SW 1271 (cell line): ENCODE measurements at places on chromosomes 7 and 10.

DNA sequence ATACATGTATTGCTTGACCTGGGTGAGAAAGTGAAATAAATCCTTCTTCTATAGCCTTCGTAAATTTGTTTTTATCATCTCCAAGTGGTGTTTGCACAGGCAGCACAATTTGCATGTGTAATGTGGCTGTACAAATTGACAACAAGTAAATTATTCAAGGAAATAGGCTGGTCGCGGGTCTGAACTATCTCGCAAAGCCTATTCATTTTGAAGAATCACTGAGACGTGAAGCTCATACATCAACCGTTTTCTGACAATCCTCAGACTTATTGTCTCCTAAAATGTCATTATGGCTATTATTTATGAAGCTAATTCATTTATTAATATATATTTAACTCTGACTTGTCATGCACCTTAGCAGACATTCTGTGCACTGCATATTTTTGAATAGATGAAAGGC lies 16.2 kb upstream of the FAM204A start:
- DNase-seq, result no peak

- DNase-seq, result no peak
Measured at GRCh38 chr7:16975712-16976111, 93.9 kb upstream of the AGR3 start.

DNA sequence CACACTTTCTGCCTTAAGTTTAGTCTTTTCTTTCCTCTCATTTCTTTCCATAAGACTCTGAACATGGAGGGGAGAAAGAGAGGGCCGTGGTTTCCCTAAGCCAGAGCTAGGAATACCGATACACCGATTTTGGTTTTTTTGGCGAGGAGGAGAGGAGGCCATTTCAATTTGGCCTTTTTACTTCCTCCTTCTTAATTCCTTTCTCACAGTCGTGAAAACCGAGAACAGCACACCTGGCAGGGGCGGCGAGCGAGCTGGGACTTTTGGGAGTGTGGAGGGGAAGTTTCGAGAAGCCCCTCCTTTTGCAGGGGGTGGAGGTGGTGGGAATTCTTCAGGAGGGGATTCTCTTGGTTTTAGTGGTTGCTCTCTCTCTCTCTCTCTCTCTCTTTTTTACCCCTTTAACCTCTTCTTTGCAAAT lies 6.2 kb downstream of the GATA3 start:
- no peak for DNase-seq

GRCh38 chr7:19215412-19215811 lies 70.2 kb upstream of the FERD3L start:
- peak; percentile 62 for DNase-seq

- peak; percentile 29 for DNase-seq
Measured at GRCh38 chr7:51067757-51068156, 248.9 kb downstream of the COBL start.

DNA sequence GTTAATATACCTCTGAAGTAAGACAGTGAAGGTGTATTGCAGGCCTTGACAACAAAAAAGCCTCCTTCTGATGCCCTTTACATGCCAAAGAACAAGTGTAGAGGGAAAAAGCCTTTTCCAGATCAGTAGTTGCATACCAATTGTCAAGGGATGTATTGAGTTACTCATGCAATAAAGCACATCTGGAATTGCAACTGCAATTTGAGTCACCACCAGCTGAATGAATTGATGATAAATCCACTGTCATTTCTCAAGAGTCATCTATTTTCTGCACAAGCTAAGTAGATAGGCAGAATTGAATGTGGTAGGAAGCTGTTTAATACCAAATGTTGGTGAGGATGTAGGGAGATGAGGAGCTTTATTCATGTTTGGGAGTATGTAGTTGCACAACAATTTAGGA lies 325.9 kb upstream of the SMIM30 start:
- no peak for DNase-seq

DNA sequence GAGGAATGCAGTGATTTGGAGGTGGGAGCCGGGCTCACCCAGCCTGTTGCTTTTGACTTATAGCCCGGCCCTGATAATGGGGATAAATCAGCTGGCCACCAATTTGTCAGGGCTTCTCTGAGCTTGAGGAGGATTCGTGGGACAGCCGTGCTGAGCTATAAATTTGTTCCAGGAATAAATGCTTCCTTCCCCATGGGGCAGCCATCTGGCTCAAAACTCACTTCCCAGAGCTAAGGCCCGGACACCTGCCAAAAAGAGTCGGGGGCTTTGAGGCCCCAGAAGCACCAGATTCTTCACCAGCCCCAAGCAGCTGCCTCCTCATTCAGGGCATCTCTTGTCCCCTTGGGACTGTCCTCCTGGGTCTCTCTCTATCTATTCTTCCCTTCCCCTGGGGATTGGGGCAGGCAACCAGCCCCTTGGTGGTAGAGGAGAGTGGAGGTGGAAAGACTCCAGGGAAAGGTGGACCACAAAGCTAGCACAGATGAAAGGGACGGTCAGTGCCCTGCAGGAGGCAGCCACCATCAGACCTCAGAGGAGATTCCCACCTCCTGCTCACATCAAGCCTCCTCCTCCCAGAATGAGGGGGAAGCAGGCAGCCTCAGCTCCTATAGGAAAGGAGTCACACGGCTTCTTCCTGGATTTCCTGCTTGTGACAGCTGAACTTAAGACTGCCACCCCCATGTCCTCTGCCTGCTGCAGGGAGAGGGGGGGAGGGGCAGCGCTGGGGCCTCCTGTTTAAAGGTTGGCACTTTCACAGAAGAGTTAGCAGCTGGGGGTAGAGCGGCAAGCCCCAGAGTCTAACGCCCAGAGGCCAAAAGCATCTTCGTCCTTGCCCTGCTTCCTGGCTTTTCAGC lies 44.2 kb upstream of the LRRC4 start:
- no peak for DNase-seq

DNA sequence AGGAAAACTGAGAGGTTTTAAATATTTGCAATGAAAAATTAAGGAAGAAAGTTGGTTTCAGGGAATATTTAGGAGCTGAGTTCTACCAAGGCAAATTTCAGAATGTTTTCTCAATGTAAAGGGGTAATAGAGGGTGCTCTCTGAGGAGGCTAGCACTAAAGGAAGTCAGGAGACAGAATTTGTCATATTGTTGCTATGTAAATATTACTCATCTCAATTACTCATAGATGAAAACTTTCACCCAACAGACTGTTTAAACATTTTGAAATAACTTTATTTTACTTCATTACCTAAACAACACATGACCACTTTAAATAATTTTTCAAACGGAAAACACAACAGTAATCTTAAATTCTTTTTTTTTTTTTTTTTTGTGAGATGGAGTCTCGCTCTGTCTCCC lies 274.8 kb upstream of the NRG3 start:
- peak; percentile 12 for DNase-seq

GRCh38 chr7:108012499-108013430 lies 9.8 kb upstream of the LAMB1 start:
- no peak for DNase-seq

DNA sequence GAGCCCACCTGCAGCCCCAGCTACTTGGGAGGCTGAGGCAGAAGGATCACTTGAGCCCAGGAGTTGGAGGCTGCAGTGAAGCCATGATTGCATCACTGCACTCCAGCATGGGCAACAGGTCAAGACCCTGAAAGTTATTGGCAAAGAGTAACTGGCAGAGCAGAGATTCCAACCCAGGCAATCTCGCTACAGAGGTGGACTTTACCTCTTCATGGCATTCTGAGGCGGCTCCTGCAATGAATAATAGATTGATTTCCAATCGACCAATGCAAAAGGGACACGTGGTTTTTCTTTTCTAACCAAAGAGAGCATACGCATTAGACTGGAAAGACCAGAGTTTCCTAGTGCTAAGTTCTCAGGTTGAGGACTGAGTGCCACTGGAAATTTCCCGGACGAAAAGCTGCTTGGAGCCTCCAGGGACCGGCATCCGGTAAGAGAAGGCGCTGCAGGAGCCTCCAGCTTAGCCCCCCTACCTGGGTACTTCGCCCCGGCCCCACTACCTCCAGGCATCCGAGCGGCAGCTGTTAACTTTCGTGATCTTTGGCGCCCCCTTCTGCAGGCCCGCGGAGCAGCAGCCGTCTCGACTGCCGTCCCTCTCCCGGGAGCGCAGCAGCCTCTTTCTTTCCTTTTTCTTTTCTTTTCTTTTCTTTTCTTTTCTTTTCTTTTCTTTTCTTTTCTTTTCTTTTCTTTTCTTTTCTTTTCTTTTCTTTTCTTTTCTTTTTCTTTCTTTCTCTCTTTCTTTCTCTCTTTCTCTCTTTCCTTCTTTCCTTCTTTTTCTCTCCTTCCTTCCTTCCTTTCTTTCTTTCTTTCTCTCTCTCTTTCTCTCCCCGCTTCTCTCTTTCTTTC lies 4.1 kb downstream of the MBLAC1 start:
- no peak for DNase-seq

DNA sequence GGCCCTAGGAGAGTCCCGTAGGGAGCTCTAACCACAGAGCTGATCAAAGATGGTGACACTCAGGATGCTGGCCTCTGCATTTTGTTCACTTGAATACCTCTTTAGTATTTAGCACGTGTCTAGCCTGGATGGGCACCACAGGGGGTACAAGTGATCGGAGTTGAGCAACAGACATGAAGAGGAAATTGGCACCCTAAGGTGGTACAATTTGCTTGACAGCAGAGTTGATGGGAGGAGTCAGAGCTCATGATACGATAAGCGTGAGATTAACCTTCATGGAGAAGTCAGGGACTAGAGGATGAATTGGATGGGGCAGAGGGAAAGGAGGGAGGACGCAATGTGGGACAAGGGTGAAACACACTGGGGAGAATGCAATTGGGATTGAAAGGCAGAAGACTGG lies 9.9 kb upstream of the ZNF212 start:
- no peak for DNase-seq

- no peak for DNase-seq
Measured at GRCh38 chr7:29806208-29806994, at the start of gene WIPF3. Gene WIPF3, plus strand, starts transcription at chr7:29806508. Its CDS starts 28,217 bp downstream, at chr7:29834725.

GRCh38 chr10:24642921-24643678 lies 80.6 kb downstream of the ARHGAP21 start:
- DNase-seq, result peak; percentile 88

GRCh38 chr10:7817984-7818294 lies 366 bp upstream of the TAF3 start:
- no peak for DNase-seq

- no peak for DNase-seq
Measured at GRCh38 chr10:108250936-108251620, 1086.6 kb upstream of the SORCS1 start.

DNA sequence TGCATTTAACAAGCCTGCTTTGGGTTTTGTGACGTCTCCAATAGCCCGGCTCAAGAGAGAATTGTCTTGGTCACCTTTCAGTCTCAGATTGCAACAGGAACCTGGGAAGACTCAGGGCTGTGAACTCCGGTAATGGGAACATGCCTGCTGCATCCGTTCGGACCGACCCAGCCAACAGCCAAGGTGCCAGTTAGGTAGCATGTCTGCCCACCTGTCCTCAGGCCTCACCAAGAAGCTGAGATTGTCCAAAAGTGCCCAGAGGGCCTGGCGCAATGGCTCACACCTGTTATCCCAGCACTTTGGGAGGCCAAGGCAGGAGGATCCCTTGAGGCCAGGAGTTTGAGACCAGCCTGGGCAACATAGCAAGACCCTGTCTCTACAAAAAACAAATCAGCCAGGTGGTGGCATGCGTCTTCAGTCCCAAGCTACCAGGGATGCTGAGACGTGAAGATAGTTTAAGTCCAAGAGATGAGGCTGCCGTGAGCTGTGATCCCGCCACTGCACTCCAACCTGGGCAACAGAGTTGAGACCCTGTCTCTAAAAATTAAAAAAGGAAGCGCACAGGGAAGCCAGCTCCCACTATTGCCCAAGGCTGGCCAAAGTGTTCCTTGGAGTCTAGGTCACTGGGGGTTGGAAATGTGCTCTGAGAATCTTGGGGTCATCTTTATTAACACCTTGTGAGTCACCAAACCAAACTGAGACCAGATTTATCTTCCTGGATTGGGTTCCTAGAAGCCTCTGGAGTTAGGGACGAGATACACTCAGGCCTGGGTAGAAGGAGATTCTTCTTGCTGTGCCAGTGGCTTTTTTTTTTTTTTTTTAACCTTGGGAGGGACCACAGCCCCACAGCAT lies 26.9 kb downstream of the BAG3 start:
- no peak for DNase-seq

DNA sequence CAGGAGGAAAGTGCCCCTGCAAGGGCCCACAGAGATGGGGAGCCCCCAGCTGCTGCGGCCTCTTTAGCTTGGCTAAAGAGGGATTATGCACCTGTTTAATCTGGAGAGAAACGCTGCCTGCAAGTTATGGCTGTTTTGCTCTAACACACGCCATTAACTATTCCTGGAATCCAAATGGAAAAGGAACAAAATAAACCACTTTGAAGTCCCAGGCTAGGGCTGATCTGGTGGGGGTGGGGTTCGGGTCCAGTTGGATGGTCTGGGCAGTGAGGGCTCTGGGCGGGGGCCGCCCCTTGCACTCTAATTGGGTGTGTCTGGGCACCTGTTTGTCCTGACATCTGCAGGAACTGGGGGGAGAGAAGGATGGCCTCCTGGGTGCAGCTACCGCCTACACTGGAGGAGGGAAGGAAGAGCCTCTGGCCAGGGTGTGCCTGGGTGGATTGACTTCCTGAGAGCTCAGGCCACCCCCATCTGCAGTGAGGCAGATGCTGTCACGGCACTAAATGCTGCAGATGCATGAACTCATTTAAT lies 300.6 kb downstream of the ZEB1 start:
- DNase-seq, result no peak

GRCh38 chr7:133575726-133576440 lies 323.0 kb downstream of the EXOC4 start:
- no peak for DNase-seq

DNA sequence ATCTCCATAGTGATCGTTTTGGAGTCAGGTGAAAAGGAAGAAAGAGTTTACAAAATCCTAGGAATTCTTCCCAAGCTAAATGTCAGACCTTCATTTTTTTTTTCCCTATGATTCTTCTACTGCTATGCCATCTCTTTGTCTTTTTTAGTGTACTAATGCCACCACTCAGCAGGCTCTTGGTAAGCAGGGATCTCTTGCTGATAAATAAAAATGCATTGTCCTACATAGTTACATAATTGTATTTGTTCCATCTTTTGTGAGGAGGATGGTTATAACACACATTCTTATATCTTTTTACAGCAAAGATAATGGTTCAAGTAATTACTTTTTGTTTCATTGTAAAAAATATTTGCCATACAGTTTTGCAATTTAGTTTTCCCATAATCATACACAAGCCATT lies 36.8 kb upstream of the AFAP1L2 start:
- DNase-seq, result no peak

GRCh38 chr7:28005075-28005846 lies 175.3 kb downstream of the JAZF1 start:
- no peak for DNase-seq

GRCh38 chr7:129917934-129918333 lies 34.8 kb downstream of the UBE2H start:
- DNase-seq, result no peak

DNA sequence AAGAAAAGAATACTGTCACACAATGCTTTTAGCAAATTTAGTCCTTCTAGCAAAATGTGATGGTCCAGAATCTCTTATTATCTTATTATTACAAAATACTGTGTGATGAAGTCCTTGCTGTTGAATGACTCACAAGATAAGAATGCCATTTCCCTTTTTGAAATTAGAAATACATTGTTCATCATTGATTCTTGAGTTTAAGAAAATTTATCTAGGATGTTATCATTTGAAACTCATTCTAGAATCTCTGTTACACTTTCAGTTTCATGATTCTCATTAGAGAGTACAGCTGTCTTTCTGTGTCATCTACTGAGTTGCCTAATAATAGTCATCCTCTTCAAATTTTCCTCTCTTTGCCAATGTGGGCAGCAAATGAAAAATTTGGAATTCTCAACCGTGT lies 9.6 kb downstream of the ZKSCAN5 start:
- DNase-seq, result no peak
